ENCODE measurements at places on chromosomes 2 and 18.

- no peak for DNase-seq
Measured at GRCh38 chr2:171595456-171595855, 73.2 kb downstream of the CYBRD1 start.

DNA sequence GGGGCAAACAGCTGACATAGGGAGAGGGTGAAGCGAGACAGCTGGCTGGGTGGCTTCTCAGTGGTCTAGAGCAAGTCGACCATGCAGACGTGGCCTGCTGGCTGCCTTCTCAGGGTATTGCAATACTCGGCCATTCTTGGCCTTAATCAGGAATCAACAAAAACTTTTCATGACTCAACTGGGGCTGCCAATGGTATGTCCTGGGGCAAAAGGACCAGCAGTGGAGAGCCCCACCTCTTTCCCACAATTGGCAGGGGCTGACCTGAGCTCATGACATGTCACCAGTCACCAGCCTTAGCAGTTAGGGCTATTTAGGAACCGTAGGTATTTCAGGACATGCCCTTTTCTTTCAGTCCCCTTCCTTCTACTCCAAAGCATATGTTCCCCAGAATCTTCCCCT is 19.1 kb downstream of the PLA2R1 start:
- no peak for DNase-seq

- DNase-seq, result no peak
Measured at GRCh38 chr2:238928520-238929241, 80.8 kb downstream of the TWIST2 start.

DNA sequence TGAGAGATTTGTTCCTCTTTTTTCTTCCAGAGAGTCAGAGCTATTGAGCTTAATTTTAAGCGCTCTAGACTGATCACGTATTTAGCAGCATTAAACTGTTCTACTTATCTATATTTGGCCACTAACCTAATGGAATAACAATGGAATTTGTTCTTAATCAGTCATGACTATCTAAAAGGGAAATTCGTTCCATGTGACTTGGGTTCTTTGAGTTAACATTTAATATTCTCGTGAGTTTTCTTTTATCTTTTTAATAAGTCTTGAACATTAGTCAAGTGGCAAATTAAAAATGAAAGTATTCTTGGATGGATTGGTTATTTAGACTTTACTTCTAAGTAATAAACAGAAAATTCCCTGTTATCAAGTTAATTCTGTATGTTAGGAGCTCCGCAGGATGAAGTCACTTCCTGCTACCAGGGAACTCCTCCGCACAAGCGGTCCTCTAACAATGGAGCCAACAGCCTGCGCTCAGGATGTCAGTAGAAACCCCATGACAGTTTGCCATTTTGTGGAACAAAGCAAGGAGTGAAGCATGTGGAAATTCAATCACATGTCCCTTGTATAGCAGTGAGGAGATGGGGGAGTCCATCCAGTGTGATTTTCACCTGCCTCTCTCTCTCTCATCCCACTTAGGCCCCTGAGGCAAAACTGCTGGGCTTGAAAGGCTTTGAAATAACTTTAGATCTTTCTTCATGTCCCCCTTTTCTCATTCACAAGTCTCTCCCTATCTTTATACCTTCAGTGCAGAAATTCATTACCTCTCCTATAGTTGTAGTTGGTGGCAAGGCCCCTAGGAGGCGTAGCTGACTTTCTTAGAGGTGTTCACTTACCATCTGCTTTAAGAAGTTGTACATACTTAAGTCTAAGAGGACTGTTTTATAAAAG is 138.1 kb downstream of the WDR7 start:
- DNase-seq, result peak; percentile 82

DNA sequence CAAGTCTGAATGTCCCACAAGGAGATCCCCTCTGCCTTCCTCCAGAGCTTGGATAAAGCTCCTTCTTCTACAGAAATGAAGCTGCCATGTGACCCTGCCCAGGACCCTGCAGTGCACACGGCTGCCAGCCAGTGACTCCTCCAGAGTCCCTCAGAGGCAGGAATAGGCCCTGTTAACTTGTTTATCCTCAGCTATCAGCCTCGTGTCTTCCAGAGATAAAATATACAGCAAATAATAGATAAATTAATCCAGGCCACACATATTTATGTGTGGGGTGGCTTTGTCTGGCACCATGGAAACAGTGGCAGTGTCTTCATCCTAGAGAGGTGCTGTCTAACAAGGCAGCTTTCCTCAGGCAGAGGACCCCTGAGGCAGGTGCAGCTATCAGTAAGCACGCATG is 66.7 kb downstream of the TMEM18 start:
- no peak for DNase-seq

- DNase-seq, result no peak
Measured at GRCh38 chr2:223753940-223754339, 83.4 kb downstream of the AP1S3 start.

GRCh38 chr2:238239863-238240756 is at the start of gene HES6:
TSS of gene HES6 (minus strand) at chr2:238240038. CDS start at chr2:238239905, 133 bp downstream.
- peak; percentile 95 for DNase-seq

DNA sequence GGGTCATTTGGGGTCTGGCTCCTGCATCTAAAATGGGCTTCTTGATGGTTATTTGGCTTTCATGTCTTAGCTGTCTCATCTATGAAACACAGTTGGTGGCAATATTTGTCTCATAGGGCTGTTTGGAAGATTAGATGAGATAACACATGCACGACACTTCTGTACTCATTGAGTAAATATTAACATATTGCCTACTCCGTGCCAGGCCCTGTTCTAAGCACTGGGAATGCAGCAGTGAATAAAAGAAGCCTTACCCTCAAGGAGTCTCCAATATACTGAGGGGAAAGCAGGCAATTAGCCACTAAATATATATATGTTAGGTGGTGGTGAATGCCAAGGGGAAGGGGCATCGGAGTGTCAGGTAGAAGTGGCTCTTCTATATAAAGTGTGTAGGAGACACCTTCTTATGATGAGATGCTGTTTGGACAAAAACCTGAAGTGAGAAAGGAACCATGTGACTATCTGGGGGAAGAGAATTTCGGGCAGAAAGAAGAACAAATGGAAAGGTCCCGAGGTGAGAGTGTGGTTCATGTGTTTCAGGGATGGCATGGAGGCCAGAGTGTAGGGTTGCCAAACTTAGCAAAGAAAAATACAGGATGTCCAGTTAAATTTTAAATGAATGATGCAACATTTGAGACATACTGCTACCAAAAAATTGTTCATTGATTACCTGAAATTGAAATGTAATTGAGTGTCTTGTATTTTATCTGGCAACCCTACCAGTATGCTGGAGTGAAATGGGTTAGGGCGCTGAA is 11.8 kb downstream of the SLC3A1 start:
- no peak for DNase-seq

DNA sequence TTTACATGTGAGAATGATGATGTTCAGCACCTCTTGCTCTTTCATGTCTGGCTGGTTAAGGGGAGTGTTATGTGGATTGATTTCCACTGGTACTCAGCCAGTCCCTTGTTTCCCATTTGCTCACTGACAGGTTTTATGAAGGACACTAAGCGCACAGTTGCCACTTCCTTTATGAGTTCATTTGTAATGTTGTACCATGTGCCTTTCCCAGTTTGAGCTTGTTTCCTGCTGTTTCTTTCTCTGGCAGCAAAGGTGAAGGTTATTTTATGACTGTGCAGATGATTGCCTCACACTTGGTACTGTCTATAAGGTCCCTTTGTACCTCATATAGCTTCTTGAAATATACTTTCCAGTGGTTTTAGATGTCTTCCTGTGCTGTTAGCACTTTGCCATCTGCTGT is 1700.5 kb upstream of the TMEFF2 start:
- peak; percentile 60 for DNase-seq

DNA sequence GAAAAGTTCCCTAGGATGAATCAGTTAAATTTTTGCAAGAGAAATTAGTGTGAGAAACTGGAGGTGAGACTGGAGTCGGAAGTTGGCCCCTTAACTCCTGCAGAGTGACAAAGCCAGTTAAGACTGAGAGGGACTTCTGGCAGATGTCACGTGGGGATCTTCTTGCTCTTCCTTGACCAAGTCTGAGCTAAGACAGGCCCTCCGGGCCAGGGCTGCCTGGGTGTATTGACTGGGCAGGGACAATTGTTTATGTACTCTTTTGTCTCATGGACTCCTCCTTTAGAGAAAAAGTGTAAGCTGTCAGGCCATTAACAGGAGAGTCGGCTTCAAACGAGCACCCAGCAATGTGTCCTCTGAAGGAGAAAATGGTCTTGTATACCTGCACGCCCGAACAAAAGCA is 48.6 kb upstream of the RALBP1 start:
- no peak for DNase-seq

DNA sequence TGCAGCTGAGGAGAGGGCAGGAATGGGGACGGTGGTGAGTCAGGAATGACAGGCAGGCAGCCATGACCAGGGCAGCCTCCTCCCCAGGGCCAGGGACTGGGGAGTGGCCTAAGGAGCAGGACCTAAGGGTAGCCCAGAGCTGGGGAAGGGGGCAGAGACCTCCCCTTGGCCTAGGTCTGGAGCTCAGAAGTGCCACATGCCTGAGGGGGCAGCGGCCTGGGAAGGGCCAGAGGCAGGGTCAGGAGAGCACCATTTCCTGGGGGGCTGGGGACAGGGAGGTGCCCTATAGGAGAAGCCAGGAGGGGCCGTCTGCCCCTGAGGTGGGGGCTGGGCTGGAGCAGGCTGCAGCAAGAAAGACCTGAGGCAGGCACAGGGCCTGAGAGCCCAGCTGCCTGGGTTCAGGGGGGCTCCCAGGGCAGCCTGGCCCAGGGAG is 20.9 kb downstream of the CFLAR start:
- no peak for DNase-seq

DNA sequence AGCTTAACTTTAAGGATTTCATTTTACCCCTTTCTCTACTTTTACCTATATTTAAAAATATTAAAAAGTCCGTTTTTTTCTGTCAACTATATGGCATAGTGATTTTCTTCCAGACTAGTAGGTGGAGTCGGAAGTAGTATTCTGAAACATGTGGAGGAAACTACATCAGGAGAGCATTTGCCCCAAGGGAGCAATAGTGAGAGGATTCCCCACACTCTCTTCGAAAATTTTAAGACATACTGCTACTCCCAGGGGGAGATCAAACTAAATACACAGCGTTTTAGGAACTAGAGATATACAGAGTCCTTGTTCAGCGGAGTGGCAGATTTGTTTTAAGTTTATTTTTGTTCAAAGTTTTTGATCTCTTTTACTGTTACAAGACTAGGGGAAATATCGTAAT is 40.6 kb downstream of the METAP1D start:
- DNase-seq, result no peak

DNA sequence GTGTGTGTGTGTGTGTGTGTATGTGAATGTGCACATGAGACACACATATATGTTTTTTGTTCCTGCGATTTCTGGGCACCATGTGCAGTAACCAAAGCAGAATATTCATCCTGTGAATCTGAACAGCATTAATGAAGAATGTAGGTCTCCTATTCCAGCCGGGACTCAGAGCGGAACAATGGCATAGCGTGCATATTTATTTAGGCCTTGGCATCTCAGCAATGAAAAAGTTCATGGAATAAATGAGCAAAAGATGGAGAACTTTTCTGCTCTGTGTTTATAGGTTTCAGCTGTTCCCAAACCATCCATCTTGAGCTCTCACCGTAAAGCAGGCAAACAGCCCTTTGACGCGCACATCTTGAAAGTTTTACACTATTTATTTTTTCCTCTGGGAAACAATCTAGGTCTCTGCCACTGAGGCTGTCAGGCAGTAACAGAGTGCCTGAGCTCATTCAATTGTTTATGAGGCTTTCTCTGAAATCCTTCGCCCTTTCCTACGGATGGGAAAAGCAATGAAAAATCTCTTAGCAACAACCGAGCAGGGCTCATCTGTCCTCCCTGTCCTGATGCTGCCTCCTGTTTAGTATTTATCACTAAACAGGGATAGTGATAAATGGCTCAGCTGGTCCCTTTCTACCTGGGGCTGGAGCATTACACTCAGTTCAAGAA is 146.2 kb upstream of the MSH6 start:
- no peak for DNase-seq

GRCh38 chr2:24011250-24012104 is 1.6 kb downstream of the MFSD2B start:
- no peak for DNase-seq

Measured in NCI-H69 (cell line).